ENCODE measurements at places on chromosomes 4 and X.

GRCh38 chr4:6606465-6607235 is 31.7 kb downstream of the MAN2B2 start:
- DNase-seq, result no peak

GRCh38 chrX:153993079-153993478 is 20.5 kb downstream of the TMEM187 start:
- DNase-seq, result no peak

DNA sequence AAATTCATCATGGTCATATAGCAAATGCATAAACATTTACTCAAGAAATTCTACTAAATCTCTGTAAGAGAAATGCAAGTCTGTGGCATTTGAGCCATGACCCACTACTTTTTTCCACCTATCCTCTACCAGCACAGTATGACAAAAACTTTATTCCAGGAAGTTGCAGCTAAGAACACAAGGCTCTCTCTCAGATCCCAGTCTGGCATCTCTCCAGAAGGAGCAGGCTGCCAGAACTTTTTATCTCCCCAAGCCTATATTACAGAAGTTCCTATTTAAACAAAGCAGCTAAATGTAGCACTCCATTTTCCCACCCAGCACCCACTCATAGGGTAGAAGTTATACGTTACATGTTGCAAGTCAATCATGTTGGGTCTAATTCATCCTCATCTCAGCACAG is 49.3 kb upstream of the EPGN start:
- no peak for DNase-seq

DNA sequence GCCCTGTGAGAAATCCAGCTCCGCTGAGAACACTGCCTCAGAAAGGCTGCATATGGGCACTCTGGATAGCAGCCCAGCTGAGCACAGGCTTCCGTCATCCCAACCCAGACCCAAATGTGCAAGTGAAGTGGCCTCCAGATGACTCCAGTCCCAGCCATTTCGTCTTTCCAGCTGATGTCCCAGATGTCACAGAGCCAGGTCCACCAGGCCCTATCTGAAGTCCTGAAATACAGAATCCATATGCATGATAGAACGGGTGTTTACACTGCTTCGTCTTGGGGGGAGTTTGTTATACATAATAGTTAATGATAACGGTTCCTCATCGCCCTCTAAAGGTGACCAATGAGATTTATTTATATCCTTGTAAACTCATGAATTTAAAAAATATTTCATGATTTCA is 72.6 kb upstream of the TRIM2 start:
- DNase-seq, result no peak

DNA sequence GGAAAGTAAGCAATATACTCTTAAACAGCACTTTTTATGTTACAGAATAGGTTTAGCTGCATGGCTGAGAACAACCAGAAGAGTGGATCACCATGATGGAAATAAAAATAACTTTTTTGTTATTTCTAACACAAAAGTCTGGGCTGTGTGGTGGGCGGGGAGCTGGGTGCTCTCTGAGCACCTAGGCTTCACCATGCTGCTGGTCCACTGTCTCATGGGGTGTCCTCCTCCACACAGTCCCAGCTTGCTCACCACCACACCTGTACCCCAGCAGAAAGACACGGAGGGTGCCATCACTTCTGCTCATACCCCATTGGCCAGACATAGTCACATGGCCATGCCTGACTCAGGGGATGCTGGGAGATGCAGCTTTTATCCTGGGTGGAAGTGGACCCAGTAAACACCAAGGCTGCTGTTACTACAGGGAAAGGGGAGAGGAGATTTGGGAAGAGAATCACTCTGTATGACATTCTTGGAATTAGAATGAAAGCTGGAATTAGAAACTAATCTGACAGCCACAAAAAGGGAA is 45.0 kb downstream of the CPZ start:
- DNase-seq, result no peak

- DNase-seq, result peak; percentile 62
Measured at GRCh38 chrX:136147315-136147901, at the start of gene FHL1. FHL1 (plus strand) TSS chrX:136147533.

- DNase-seq, result no peak
Measured at GRCh38 chrX:23788521-23788920, 5.5 kb downstream of the SAT1 start.

Measured in stimulated activated CD4-positive, alpha-beta T cell treated with anti-CD3 and anti-CD28 coated beads, Interleukin-4, amount 100 ng/mL, for 4 hours (primary cell).